ENCODE measurements at places on chromosomes 6 and 20.
A peak's percentile ranks its signal among the peaks of the same experiment; 100 is the strongest.

DNA sequence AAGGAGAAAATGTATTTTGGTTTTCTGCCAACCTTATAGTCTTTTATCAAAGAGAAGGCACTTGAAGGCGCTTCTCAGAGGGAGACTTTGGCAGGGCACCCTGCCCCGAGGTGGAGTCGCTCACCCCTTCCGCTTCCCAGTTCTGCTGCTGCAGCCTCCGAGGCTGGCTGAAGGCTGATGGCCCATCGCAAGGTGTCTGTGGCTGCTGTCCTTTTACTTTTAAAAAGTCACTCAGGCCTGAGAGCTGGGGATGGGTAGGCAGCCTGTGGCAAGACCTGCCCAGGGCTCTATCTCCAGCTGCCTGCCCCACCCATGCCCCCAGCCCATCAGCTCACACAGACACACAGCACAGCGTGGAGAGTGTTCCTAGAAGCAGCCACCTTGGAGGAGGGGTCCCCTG lies 206.6 kb upstream of the CST7 start:
- DNase-seq = no peak

GRCh38 chr20:891706-892080 lies 24.4 kb downstream of the ANGPT4 start:
- DNase-seq = no peak

- DNase-seq = no peak
Observed at GRCh38 chr6:126307849-126308248, 32.1 kb upstream of the CENPW start.

DNA sequence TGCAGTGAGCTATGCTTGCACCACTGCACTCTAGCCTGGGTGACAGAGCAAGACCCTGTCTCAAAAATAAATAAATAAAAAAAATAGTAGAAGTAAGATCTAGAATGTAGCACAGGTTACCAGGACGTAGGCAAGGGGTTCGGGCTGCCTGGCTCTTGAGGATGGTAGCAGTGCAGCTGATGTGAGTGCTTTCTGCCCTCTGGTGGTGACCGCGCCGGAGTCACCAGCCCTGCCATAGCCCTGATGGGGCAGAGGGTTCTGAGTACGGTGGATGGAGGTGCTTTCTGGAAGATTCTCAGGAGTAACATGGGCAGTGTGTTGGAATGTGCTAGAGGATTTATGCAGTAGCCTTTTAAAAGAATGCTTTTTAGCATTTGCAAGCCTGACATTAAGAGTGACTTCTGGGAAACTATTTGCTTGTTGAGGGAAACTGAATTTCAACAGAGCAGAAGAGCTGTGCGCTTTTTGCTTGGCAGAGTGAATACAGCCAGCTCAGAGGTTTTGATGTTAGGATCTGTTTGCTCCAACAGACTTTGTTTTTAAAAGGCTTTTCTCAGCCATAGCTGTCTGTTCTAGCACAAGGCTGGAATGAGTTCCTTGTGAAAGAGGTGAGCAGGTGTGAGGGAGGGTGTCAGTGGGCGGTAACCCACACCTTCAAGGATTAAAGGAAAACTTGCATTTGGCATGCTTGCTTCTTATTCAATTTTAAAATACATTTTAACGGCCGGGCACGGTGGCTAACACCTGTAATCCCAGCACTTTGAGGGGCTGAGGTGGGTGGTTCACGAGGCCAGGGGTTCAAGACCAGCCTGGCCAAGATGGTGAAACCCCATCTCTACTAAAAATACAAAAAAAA lies 65.9 kb downstream of the PTPN1 start:
- peak; percentile 33 for DNase-seq

Data from CD8-positive, alpha-beta memory T cell (primary cell).